Left forelimb (tissue), 1 donor: ENCODE measurements at places on chromosomes 6 and 20.

DNA sequence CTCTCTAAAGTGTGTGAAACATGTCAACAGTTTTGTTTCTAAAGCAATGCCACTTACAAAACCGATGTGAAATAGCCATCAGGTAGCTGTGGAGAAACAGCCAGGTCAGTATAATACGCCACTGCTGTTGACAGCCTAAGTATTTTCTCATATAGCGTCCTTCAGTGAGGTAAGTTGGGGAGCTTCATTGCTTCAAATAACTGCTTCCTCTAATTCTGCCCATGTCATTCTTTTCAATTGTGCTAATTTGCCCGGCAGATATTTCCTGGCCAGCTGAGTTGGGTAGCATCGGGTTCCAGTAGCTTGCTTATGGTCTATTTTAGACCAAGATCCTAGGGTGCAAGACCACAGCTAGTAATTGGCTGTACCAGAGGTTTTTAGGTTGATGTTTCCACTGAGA is 2.1 kb upstream of the ARMC2 start:
- DNase-seq: no peak

DNA sequence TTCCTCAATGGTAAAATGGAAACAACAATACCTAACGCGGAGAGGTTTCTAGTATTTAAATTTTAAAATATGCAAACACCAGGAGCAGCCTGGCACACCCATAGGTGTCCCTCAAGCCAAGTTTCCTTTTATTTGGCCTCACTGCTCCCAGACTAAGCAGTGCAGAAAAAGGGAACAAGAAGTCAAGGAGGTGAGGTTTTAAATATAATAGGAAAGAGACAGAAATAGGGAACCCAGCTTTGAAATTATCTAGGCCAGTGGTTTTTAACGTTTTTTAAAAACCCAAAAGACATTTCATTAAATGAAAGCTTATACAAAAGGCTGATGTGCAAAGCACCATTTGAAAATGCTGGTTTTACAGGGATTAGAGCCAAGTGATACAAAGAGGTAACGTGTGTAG is 109.6 kb downstream of the SLC22A3 start:
- DNase-seq: no peak

DNA sequence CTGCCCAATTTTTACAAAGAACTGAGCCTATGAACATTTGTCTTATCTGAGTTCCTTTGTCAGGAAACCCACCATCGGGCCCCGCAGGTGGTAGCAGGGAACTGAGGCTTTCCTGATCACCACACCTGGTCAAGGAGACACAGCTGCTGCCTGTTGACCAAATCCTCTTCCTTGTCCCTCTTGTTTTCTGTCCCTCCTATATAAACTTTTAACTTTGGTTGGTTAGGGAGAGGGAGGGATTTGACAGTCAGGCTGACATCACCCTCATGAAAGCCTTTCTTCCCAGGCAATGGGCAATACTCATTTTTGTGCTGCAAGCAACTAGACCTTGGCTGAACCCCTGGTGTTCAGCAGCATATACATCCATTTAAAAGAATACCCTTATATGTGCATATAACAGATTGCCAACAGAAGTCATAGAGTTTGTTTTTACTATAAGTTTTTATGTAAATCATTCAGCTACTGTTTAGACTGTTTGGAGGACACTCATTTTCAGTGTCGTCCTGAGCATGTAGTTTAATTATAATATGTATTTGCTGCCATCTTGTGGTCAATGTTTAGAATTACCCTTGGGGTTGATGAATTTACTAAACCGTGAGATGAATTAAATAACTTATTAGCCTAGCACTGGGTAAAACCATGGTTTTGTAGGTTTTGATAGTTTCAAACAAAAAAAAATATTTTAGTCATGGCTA is 17.0 kb downstream of the CRISP1 start:
- DNase-seq: peak; percentile 51

- no peak for DNase-seq
Measured at GRCh38 chr20:6583134-6583738, 184.2 kb upstream of the BMP2 start.

GRCh38 chr6:29547573-29547972 is 12.0 kb downstream of the UBD start:
- no peak for DNase-seq

GRCh38 chr20:46752728-46753127 is 43.3 kb downstream of the SLC2A10 start:
- DNase-seq: peak; percentile 72

DNA sequence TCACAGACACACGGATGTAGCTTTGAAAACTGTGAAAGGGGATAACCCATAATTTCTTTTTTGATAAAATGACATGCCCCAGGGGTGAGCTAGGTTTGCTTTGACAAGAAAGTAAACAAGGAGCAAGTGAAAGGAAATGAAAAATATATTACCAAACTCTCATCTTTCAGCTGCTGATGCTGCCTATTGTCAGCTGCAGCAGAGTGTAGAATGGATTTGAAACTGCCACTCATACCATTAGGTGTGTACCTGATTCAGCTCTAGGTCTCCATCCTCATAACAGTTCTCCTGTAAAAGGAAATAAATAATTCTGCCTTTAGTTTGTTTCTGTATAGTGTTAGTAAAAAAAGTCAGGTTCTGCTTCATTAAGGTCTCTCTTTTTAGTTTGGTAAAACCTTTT is 415.1 kb upstream of the MARCKS start:
- DNase-seq: no peak

DNA sequence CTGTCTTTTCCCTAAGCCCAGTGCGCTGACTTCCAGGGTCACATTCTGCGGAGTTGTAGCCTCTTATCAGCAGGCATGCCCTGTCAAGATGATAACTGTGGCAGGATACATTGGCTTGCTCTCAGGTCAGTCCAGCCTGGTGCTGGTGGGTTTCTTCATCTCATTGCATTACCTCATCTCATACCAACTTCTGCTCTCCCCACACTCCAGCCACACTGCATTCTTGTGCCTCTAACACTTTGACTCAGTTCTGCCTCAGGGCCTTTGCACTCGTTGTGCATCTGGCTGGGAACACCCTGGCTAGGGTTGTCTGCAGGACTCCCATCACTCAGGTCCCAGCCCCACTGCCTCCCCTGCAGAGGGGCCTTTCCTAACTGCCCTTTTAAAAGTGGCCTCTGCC is 110.3 kb upstream of the BACH2 start:
- DNase-seq: no peak

GRCh38 chr6:9346923-9347322 is 911.6 kb upstream of the SLC35B3 start:
- DNase-seq: no peak
